Putamen (tissue), 1 donor: ENCODE measurements at places on chromosomes 12 and 14.

DNA sequence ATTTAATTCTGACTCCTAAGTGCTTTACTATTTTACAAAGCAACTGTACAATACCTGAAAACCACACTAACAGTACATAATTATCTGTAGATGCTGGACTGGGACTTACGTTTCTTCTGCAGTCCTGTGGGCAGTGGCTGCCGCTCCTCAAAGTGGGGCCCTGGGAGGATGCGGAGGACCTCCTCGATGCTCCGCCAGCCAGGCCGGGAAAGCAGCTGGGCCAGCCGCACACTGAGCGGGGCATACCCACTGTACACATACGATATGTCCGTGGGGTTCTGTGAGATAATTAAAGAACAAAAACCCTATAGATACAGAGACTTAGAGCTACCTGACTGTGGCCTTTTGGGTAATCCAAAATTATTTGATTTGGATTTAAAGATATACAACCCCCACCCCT, 6.8 kb upstream of the DIABLO start:
- no peak for DNase-seq

DNA sequence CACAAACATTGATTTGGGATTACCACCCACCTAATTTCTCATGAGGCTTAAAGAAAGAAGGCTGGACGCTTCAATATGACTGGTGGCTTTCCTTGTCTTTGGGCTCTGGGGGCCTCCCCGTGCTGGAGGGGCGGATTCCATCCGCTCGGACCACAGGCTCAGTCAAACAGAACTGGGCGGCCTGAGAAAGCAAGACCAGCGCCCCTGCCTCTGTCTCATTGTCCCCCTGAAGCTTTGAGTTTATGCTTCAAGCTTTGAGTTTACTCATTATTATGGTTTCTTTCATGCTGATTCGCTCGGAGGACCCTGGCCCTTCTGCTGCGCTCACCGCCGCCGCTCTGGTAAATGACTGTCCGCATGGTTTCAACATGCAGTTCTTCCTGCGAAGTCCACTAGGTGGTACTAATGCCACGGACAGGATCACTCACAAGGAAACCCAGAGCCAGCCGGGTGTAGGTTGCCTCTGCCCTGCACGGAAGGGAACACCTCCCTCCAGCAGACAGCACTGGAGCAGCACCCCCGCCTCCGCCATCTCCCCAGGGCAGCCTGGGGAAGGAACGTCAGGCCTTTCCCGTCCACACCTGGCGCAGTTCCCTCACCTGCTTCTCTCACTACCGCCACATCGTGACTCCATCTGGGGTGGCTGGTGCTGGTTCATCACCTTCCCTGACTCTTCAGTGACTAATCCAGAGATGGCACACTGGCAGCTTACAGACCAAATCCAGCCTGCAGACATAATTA, 13.2 kb upstream of the TIGAR start:
- no peak for DNase-seq

- DNase-seq = no peak
These were observed 309.1 kb downstream of the NRXN3 start for GRCh38 chr14:78479127-78479780.

GRCh38 chr12:106974511-106974910, 12.4 kb downstream of the MTERF2 start:
- no peak for DNase-seq

DNA sequence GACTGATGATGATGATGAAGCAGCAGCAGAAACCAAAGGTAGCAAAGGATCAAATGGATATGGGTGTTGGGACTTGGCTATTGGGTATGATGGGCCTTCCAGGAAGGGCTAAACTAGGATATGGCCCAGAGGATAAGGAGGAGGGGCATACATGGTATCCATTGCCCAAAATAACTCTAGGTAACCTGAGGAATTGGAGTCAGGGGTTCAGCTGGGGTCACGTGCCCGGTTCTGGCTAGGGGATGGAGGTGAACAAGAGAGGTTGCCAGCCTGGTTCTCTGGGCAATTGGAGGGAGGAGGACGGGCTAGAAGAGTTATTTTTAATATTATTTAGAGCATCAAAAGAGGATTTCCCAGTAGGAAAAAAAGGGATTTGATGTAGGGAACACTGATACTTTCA, 2.7 kb upstream of the ANKRD52 start:
- DNase-seq = no peak

DNA sequence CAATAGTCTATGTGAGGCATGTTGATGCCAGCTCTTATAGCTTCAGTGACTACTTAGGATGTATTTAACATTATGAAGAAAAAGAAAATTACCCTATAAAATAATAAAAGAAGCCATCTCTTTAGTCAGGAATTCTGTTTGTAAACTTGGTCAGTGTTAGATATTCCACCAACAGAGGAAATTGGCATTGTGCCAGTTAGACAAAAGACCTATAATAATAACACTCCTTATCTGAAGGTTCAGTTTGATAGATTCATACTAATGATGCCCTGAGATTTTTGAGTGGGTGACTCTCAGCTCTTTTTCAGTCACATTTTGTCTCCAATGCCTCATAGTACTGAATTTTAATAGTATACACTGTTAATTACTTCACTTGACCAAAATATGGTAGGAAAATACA, 6.6 kb downstream of the SYT10 start:
- no peak for DNase-seq

DNA sequence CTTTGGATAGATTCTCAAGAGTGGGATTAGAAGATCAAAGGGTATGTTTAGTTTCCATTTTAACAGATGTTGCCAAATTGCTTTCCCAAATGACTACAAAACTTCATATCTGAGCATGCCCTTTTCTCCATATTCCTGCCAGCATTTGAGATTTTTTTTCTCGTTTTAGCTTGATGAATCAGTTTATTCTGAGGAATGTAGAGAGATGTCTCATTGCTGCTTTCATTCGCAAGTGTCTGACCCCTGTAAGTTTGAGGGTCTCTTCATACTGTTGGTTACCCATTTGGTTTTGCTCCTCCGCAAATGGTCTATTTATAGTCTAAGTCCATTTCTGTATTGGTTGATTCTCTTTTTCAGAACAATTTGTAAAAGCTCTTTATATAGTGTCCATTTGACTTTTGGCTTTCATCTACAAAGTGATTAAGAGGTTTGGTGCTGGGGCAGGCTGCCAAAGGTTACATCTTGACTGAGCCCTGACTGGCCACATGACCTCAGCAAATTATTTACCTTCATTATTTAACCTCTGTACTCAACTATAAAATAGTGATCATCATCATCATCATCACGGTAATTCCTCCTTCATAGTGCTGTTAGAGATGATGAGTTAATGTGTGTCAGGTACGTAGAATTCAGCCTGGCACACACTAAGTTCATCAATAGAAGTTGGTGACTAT, 33.6 kb downstream of the HCAR2 start:
- DNase-seq = no peak

GRCh38 chr12:13594731-13595514, 386.5 kb downstream of the GRIN2B start:
- DNase-seq = no peak

DNA sequence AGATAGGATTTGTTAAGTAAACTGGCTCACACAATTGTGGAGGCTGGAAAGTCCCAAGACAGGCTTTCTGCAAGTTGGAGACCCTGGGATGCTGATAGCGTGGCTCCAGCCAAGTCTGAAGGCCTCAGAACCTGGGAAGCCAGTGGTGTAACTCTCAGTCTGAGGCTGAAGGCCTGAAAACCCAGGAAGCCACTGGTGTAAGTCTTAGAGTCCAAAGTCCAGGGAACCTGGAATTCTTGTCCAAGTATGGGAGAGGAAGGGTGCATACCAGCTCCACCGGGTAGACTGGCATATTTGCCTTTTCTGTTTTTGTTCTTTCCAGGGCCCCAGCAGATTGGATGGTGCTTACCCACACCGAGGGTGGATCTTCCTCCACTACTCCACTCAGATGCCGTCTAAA, 18.1 kb downstream of the GMFB start:
- no peak for DNase-seq

GRCh38 chr12:132639956-132640520, 21.5 kb downstream of the P2RX2 start:
- no peak for DNase-seq

- no peak for DNase-seq
These were observed 22.5 kb downstream of the PAPLN start for GRCh38 chr14:73259837-73260236.

DNA sequence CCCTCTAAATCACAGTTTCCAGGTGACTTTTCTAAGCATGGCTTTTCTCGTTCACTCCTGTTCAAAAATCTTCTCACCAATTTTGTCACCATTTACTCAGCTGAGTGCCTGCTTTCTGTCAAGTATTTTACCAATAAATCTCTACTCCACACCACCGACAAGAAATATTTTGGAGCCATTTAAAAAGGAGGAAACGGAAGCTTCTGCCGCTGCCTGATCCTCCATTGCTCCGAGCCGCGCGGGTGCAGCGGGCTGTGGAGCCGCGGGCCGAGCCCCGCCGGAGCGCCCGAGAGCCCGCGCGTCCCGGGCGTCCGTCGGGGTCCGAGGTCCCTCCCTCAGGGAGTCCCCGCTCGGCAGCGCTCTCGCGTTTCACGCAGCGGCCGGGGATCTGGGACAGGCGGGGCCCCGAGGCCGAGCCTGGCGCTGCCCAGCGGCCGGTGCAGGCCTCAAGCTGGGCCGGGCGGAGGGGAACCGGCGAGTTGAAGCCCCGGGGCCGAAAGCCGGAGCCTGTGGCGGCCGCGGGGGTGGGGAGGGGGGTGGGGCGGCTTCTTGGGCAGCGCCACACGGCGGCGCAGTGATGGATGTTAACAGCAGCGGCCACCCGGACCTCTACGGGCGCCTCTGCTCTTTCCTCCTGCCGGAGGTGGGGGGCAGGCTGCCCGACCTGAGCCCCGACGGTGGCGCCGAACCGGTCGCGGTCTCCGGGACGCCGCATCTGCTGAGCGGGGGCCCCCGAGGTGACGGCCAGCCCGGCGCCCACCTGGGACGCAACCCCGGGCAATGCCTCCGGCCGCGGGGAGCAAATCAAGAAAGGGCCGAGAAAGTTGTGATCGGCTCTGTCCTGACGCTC, 1.1 kb upstream of the HEBP1 start:
- peak; percentile 61 for DNase-seq

GRCh38 chr14:61188196-61188595, 92.9 kb downstream of the TMEM30B start:
- DNase-seq = no peak

DNA sequence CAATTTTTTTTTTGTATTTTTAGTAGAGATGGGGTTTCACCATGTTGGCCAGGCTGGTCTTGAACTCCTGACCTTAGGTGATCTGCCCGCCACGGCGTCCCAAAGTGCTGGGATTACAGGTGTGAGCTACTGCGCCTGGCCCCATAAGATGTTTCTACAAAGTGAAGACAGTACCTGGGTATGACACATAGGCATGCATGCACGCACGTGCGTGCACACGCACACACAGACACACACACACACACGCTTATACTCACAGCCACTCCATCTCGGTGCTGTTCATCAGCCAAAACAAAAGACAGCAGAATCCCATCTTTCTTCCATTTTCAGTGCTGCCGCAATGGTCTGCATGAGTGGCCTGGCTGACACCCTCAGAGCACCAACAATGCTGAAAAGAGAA, 63.9 kb downstream of the VCPKMT start:
- DNase-seq = no peak

DNA sequence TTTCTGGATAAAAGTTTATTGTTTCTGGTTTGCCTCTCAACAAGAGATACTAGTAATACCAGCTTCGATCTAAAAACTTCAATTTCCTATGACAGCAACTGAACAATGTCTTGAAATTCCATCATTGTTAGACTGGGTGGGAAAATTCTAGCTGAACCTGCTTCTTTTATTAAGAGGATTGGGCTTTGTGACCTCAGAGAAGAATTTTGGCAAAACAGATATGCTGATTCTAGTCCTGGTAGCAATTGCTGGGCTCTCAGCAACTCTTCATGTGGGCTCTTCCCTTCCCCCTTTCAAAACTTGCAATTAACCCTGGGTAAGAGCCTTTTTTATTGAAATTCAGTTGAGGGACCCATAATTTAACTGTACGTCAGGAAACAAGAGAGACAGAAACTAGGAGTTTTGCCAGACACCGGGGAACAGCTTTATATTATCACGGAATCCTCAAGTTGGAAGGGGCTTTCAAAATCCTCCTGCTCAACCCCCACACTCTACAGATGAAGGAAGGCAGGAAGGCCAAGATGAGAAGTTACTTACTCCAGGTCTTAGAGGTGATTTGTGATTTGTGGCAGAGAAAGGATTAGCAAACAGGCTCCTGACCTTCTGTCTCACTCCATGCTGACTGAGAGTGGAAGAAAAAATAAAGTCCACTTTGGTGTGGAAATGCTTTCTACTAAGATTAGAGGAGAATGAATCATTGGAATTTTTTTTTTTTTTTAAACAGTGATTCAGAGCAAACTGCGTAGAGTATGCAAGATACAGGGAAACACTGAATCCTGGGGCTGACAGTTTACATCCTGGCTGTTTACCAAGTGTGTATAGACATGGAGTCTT, 239.0 kb upstream of the ATP2B1 start:
- DNase-seq = no peak

DNA sequence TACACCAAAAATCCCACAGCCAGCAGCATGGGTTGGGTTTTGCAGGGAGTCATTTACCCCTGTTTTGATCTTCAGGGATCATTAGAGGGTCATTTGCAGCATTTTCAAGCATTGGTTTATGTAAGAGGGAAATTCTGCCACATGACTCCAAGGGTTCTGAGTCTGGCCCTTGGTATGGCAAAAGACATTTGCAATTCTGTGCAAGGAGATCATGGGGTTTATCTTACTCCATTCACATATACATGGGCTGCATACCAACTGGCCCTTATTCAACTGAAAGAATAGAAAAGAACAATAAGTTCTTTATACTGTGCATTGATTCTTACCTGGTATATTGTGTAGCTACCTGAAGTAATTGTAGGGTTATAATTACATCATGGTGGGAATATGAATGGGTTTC, 13.7 kb downstream of the SIX4 start:
- DNase-seq = no peak
